Left cardiac atrium (tissue), 4 donors: ENCODE measurements at places on chromosomes 7 and 10.

- peak; percentile 25 for DNase-seq
Measured at GRCh38 chr7:959271-959670, 4.8 kb upstream of the ADAP1 start.

- DNase-seq = no peak
Measured at GRCh38 chr7:129741743-129742213, 130.3 kb downstream of the NRF1 start.

GRCh38 chr7:46853451-46853850 lies 728.5 kb downstream of the TNS3 start:
- DNase-seq = no peak

DNA sequence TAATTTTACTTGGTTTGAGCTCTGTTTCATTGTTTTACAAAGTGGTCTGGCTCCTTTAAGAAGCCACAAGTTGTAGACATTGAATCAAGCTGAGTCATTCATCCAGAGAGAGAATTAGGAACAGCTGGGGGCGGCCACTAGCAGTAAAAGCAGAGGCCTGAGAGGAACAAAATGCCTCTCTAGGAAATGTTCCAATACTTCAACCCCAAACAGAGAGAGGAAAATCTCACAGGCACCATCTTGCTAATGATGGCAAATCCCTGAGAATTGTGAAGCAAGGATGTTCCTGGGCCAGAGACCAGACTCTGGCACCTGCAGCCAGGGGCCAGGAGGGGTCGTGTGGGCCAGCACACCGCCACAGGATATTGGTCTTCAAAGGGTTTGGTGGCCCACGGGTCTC lies 26.5 kb upstream of the TRIL start:
- peak; percentile 58 for DNase-seq

DNA sequence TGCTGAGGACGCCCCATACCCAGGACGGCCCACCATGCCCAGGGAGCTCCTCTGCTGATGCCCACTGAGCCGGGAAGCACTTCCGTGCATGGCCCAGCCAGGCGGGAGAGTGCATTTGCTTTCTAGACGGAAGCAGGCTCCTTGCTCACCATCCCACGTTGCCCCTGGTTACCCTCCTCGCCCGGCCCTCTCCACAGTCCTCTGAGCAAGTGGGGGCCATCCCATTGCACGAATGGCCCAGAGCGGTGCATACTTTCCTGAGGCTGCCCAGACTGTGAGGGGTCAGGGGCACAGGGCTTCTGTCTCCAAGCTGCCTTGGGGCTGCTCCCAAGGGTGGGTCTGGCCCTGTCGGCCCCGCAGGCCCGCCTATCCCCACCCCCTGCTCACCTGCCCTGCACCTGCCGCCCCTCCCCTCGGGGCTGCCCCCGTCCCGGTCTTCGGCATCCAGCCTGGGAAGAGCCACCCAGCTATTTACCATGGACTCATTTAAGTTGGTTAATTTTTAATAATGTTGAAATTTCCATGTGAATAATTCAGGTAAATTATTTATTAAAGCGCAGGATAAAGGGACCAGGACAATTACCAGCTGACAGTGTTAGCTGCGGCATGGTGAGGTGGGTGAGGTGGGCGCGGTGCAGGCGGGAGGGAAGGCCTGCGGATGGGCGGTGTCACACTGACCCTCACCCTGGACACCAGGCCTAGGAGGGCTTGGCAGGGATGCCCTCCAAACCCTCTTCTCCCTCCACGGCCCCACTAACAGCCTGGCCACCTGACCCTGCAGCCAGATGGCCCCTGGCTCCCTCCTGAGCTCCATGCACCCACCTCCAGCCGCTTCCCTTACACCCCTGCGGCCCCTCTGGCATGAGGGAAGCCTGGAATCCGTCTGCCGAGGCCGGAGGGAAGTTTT lies 104.4 kb downstream of the MICALL2 start:
- no peak for DNase-seq
